ENCODE measurements at places on chromosomes 11 and 22.

GRCh38 chr11:9535189-9535781 is 38.2 kb upstream of the WEE1 start:
- peak; percentile 94 for ATAC-seq

- ATAC-seq = no peak
Observed at GRCh38 chr22:45429424-45429823, 15.9 kb downstream of the RIBC2 start.

- no peak for ATAC-seq
Observed at GRCh38 chr11:126153972-126154371, 57.5 kb downstream of the RPUSD4 start.

- no peak for ATAC-seq
Observed at GRCh38 chr11:5626196-5626595, 1.4 kb downstream of the TRIM34 start.

DNA sequence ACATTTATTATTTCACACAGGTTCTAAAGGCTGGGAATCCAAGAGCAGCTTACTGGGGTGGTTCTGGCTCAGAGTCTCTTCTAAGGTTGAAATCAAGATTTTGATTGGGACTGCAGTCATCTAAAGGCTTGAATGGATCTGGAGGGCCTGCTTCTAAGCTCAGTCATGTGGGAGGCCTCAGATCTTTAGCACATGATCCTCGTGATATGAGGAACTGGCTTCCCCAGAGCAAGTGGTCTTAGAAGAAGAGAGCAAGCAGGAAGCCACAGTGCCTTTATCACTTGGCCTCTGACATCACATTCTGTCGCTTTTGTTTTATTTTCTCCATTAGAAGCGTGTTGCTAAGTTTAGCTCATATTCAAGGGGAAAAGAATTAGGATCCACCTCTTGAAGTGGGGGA is 88.9 kb downstream of the ARFGAP2 start:
- ATAC-seq = no peak

- peak; percentile 94 for ATAC-seq
Observed at GRCh38 chr11:126480410-126481302, 125.2 kb downstream of the ST3GAL4 start.

GRCh38 chr22:32699686-32700085 is 101.8 kb upstream of the TIMP3 start:
- ATAC-seq = no peak

DNA sequence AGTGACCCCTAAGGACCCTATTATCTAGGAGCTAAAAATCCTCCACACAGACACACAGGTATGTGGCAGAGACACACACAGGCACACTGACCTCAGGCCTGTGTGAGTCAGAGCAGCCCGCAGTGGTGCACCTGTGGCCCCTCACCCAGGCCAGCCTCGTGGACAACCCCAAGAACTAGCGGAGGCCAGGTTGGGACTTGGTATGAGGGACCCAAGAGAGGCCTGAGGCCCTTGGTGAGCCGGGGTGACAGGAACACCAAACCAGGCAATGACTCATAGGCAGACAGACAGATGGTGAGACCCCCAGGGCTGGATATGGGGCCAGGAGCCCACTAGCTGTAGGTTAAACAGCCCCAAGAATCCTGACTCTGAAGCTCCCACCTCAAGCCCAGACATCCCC is 6.0 kb downstream of the CASTOR1 start:
- no peak for ATAC-seq

GRCh38 chr22:38729946-38730345 is 24.2 kb downstream of the GTPBP1 start:
- no peak for ATAC-seq

GRCh38 chr11:9711454-9712307 is 47.8 kb downstream of the SWAP70 start:
- no peak for ATAC-seq

GRCh38 chr11:127458561-127458960 is 458.0 kb upstream of the KIRREL3 start:
- ATAC-seq = no peak

DNA sequence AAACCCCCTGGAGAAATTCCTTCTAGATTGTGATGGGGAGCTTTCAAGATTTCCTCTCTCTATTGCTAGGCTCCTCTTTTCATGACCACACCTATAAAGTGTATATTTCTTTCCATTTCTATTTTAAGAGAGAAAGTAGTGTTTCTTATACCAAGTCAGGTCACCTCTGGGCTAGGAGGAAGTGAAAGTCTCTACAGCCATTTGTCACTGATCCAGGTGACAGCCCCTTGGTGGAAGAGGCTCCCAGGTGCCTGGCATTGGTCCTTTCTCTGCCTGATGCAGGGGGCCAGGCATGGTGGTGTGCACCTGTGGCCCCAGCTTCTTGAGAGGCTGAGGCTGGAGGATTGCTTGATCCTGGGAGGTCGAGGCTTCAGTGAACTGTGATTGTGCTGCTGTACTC is 64.7 kb downstream of the DHCR7 start:
- no peak for ATAC-seq

- ATAC-seq = peak; percentile 80
Observed at GRCh38 chr22:29154364-29155048, 51.2 kb upstream of the EMID1 start.

GRCh38 chr11:12784445-12784844 is 110.2 kb downstream of the TEAD1 start:
- ATAC-seq = no peak

DNA sequence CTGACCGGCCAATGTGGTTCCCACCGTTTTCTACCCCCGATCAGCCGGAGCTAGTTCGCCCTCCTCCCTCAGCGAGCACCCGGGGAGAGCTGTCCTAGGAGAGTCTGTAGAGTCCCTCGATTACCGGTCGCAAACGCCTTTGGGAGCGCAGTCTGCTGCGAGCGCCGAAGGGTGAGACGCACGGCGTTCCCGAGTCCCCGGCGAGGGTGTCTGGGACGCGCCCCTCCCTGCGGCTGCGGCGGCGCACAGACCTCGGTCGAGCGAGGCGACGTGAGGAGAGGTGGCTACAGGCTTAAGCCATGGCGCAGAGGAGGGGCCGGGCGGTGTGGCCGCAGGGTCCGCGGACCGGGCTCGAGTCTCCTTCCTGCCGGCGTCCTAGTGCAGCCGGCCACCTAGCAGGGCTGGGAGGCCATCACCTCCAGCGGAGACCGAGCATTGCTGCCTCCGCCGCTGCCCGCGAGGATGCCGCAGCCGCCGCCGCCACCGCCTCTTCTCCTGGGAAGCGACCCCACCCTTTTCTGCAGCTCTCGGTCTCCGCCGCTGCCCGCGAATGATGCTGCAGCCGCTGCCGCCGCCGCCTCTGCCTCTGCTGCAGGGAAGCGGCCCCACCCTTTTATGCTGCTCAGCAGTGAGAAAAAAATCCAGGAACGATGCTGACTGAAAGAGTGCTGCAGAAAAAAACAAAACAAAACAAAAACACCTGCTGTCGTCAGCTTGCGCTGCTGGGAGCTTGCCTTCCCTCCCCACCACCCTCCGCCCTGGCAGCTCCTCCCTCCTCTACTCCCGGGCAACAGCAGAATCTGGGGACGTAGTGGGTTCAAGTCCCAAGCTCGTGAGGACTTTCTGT is at the start of gene MAP6:
Gene MAP6 (minus strand): TSS at position 588 of the 847 bp plus-strand sequence. CDS start 669 bp downstream, outside the sequence.
- ATAC-seq = peak; percentile 49

DNA sequence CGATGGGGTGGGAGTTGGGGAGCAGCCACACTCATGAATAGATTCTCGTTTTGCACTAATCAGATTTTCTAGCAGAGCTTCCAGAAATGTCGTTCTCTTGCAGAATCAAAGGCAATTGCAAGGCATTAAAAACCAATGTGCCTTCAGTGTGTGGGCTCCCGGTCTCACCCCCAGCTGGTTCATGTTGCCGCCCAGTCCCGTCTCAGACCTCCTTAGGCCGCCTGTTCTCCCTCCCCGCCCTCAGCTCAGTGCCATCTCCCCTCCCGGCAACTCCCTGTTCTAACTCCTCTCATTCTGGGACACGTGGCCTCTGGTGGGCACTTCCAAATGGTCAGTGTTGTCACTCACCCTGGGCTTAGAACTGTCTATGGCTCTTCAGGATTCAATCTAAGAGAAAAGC is 42.5 kb upstream of the SMIM38 start:
- no peak for ATAC-seq

GRCh38 chr11:57974132-57974531 is 49.5 kb upstream of the OR9Q1 start:
- ATAC-seq = no peak

All from gastroesophageal sphincter (tissue), 4 donors.